Posterior cingulate gyrus (tissue), 11 donors: ENCODE measurements at places on chromosomes 12 and 14.

- DNase-seq, result no peak
Observed at GRCh38 chr14:99073431-99073830, 198.6 kb downstream of the BCL11B start.

DNA sequence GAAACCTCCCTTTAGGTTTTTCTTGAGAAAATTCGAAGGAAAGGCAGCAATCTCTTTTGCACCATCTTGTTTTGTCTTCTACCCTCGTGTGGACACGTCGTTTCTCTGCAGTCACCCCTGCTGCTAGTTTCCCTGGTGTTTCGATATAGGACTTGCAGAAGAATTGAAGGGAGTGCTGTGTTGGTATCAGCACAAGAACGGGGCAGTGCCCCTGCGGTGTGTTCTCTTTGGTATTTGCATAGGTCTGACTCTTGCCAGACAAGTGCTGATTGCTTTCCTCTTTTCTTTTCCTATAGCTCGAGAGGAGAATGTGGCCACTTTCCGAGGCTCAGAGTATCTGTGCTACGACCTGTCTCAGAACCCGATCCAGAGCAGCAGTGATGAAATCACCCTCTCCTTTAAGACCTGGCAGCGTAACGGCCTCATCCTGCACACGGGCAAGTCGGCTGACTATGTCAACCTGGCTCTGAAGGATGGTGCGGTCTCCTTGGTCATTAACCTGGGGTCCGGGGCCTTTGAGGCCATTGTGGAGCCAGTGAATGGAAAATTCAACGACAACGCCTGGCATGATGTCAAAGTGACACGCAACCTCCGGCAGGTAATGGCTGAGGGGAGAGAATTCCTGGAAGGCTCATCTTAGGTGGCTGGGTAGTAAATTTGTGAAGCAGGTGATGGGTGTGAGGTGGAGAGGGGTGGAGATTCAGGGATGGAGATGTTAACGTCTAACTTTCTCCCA lies 474.8 kb downstream of the NRXN3 start:
- DNase-seq, result no peak

DNA sequence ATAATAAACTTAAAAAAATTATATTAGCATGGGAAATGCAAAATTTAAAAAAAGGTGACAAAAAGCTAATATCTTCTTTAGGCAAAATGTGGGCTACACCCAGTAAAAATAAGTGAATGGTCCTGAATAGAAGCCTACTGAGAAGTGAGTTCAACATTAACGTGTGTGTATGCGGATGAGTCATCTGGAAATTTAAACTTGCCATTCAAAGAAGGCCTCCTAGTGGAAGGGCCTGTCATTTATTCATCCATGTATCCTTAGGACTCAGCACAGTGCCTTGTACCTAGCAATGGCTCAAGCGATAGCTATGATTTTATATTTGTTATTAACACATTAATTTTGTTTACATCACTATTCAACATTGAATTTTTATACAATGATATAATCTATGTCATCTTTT lies 226.2 kb downstream of the NUBPL start:
- DNase-seq, result no peak

DNA sequence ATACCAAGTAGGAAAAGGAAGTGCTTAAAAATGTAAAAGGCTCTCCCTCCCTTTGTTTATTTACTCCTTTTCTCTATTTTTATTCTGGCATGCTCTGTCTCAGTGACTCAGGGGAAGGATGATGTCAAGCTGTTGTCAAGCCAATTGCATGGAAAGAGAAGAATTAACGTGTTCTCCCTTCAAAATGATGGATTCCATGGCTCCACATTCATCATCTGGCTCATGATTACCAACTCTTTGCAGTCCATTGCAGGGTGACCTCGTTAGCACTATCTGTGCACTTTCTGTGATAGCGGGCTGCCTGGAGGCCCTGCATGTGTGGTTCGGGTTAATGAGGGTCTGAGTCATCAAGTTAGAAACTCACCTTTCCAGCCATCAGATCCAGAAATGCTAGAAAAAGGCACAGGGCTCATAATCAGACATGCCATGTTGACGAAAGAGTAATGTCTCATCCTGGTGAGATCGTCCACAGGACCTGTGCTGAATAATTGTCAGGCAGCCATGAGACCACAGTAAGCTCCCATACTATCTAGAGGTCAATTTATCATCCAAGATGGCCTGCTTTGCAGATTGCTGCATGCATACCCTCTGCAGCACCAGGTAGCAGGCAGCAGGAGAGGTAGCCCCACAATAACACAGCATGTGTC lies 79.2 kb upstream of the BTG1 start:
- DNase-seq, result no peak

GRCh38 chr12:40618636-40619035 lies 73.6 kb upstream of the CNTN1 start:
- no peak for DNase-seq

DNA sequence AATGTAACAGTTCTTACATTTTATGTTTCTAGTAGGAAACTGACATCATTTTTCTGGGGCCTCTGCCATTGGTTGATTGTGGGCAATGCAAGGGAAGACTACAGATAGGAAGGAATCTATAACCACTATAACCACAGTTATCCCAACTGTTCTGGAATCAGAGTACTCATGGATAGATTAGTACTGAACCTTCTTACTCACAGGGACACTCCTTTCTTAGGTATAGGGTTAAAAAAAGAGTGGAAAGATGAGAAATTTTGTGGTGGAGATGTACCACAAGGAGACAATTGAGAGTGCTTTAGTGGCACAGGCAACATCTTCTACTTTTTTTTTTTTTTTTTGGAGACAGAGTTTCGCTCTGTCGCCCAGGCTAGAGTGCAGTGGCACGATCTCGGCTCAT lies 21.0 kb downstream of the TMEM116 start:
- DNase-seq, result no peak

- DNase-seq, result no peak
Observed at GRCh38 chr12:47698055-47698454, 7.8 kb downstream of the RPAP3 start.

DNA sequence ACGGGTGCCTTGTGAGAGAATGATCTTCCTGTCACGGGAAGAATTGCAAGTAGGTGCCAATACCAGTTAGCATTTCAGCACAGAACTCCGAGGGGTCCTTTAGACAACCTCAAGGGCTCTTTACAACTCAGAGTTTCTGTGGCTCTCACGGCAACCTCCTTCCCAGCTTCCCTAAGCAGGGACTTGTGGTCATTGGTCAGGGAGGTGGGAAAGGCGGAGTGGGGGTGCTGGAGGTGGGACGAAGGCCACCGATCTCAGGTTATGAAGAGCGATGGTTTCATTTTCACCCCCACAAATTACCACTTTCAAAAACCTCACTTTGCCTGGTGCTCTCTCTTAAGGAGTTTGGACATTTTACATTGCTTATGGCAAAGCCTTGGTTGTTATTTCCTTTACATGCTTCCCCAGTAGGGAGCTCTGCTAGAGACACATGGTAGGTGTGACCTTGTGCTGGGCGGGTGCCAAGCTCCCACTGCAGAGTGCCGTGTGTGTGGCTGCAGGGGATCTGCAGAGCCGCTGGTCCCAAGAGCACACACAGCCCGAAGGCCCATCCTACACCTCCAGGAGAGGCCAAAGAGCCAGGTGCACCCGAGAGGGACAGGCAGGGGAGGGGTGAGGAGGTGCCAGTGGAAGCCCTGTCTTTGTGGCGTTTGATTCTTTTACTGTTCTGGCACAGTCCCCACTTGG lies 21.4 kb downstream of the BCL2L14 start:
- no peak for DNase-seq

DNA sequence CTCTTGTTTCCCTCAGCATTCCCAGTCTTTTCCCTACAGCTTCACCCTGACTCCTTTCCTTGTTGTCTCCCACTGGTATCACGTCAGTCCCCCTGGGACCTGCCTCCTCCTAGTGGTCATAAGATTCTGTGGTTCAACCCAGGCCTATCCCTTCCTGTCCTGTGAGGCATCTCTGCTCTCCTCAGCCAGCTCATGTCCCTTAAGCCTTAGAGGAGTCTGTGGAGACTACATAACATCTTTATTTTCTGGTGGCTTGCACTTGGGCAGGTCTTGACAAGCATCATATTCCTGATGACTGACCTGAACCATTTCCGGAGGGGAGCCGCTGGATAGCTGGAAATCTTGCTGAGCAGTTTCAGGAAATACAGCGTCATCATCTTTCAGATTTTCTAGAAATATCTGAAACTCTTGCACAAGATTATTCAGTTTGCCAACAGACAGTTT lies 688 bp downstream of the C12orf71 start:
- DNase-seq, result no peak

DNA sequence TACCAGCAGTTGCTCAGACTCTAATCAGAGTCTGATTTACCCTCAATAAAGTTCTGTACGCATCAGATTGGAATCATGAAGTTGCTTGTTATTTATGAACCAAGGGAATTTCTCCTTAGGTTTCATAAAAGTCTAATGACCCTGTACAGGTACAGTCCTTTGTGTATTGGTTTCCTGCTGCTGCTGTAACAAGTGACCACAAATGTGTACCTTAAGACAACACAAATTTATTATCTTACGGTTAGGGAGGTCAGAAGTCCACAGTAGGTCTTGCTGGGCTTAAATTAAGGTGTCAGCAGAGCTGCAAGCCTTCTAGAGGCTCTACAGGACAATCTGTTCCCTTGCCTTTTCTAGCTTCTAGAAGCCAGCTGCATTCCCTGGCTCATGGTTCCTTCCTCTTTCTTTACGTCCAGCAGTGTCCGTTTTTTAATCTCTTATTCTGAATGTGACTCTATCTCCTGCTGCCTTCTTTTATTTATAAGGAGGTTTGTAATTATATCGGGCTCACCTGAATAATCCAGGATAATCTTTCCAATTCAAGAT lies 6.7 kb upstream of the DERA start:
- no peak for DNase-seq

GRCh38 chr12:27057543-27057942 lies 24.8 kb downstream of the C12orf71 start:
- DNase-seq, result no peak

DNA sequence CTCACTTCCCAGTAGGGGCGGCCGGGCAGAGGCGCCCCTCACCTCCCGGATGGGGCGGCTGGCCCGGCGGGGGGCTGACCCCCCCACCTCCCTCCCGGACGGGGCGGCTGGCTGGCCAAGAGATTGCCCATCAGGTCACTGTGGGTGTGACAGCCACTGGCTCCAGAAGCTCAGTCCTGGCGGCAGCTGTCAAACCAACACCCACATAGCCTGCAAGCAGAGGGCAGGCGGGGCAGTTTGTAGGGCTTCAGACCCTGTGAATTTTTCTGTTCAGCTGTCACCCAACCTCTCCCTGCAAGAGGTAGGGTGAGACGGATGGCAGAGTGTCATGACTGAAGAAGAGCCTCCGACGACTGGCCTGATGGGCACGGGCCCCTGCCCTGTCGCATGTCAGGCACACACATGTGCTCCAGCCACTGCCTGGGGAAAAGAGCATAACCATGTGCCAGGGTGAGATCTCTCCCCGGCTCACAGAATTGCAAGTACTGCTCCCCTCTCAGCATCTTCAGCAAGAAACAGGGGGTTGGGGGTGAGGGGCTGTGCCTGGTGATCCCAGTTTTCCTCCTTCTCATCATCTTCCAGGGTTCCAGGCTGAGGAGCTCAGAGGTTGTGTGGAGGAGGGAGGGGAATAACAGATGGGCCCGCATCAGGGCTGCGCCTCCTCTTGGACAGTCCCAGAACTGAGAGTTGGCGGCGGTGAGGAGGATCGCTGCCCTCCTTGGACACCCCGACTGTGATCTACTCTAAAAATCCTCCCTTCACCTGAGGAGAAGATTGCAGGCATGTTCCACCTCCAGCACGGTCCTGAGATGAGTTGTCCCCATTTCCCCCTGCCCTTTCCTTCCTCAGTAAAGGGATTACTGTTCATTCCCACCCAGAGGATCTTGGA lies 11.2 kb upstream of the PRPH start:
- no peak for DNase-seq

GRCh38 chr12:114201794-114202193 lies 204.2 kb downstream of the TBX5 start:
- no peak for DNase-seq

GRCh38 chr14:22390195-22390594 lies 198.8 kb downstream of the DAD1 start:
- DNase-seq, result no peak

GRCh38 chr12:89803412-89803811 lies 94.8 kb upstream of the ATP2B1 start:
- no peak for DNase-seq

DNA sequence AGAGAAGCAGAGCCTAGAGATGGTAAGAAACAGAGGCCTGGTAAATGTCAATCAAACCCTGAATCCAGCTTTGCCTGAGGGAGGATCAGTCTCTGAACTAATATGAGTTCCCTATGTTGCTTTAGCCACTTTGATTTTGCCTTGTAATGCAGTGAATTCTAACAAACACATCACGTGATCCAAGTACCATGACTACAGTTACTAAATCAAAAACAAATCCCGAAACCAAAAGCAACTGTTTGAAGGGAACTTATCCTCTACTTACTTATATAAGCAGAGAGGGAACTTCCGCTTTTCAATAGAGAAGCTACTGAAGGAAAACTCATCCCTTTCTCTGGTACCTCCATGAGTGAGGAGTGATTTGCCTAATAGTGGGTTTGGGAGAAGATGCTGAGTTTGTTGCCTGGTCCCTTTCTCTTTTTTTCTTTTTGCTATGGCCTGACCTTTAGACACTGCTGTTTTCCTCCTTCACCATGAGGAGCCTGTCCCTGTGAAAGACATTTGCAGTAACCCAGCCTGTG lies 7.7 kb upstream of the PPTC7 start:
- DNase-seq, result no peak

GRCh38 chr14:60544659-60545058 lies 35.7 kb downstream of the SIX6 start:
- DNase-seq, result no peak

DNA sequence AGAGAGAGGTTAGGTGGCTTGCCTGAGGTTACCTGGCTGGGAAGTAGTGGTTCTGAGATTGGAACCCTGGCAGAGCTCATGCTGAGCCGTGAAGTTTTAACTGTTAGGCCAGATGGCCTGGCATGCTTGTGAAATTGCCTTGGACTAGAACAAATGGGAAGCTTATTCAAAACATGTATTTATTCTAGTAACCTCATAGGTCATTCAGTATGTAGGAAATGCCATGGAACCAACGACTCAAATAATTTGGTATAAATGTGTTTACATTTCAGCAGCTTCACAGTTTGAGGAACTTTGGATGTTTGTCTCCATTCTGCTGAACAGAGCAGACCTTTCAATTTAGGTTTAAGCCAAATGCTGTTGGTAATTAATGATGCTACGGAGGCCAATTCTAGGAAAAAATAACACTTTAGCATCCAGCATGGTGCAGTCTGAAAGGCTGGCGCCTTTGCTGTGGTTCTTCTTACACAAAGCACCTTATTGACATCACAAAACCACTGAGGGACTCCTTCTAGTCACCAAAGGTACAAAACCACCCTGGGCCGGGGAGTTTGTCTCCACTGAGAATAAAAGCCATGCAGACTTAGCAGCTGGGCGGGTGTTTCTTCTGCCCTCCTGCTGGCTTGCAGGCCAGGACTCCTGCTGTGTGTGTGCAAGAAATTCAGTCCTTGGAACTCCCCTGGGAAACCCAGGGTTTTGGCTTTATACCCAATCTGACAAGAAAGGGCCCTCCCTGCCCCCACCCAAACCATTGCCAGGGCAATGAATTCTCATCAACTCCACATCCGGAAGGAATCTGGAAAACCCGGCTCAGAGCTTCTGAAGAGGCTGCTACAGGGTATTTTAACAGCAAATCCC lies 64.2 kb downstream of the ELK3 start:
- no peak for DNase-seq

- DNase-seq, result no peak
Observed at GRCh38 chr14:101891471-101891870, 72.9 kb upstream of the DYNC1H1 start.

GRCh38 chr12:85983601-85984000 lies 109.5 kb downstream of the NTS start:
- DNase-seq, result no peak
